ENCODE measurements at places on chromosomes 3 and 15.

- DNase-seq, result no peak
Observed at GRCh38 chr15:48634893-48635292, 10.6 kb downstream of the FBN1 start.

- no peak for DNase-seq
Observed at GRCh38 chr3:142886940-142887339, 1.9 kb downstream of the PCOLCE2 start.

- DNase-seq, result no peak
Observed at GRCh38 chr15:42759093-42759492, 22.2 kb upstream of the CDAN1 start.

- DNase-seq, result no peak
Observed at GRCh38 chr3:153042088-153042487, 119.9 kb upstream of the RAP2B start.

GRCh38 chr15:78762985-78763795 lies 48.1 kb downstream of the ADAMTS7 start:
- DNase-seq, result no peak

DNA sequence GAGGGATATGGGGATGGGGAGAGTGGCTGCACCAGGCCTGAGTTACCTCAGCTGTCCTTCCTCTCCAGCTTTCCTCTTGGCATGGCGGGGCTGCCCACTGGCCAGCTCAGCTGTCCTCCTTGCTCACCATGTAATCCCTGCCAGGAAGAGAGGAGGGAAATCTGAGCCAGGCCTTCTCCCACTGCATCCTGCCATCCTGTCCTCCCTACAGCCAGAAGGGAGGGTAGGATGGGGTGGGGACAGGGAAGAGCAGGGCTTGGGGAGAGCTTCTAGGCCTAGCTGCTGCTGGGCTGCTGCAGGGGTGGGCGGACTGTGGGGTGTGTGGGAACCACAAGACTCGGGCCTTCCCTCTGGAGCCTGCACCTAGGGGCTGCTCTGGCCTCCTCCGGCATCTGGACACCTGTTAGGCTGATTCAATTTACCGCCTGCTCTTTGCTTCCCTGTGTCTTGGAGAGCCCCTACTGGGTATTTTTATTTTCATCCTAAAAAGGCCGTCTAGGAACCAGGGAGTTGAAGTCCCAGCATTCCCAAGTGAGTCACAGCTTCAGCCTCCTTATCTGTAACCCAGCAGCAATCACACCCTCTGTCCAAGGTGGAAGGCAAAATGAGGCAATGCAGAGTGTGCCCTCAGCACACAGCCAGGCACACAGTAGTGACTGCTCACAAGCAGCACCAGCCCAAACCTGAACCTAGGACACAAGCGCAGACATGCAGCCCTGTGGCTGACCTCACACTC lies 13.1 kb upstream of the KY start:
- no peak for DNase-seq

- no peak for DNase-seq
Observed at GRCh38 chr15:41969851-41970431, 2.4 kb downstream of the EHD4 start.

- DNase-seq, result no peak
Observed at GRCh38 chr3:140628606-140629005, 49.3 kb upstream of the TRIM42 start.

DNA sequence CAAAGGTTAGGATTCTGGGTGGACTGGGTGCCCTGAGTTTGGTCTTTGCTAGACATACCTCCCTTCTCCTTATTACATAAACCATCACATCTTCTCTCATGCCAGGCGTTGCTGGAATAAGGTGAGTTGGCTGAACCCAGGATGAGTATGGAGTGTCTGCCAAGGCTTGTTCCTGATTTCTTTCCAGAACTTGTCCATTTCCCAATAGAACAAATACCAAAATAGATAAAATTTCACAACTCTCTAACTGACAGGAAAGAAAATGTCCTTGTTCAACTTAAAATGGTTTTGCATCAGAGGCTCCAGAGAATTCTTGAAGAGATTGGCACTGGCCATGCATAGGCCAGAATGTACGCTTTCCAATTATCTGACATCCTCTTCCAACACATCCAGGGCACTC lies 291.9 kb downstream of the IGSF11 start:
- no peak for DNase-seq

DNA sequence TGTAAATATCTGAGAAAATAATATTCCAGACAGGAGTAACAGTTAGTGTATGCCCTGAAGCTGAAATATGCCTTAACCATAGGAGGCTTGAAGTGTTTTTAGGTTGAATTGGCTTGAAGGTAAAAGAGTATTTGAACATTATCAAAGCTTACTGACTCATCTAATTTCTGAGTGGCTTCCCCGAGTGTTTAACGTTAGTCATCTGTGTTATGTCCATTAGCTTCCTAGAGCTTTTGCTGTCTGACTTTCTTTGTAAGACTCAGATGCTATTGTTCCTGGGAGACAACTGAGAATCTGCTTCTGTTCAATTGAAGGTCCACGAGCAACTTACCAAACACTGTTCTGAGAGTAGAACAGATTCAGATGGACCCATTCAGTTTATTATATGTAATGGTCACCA lies 656.8 kb upstream of the NECTIN3 start:
- DNase-seq, result no peak

DNA sequence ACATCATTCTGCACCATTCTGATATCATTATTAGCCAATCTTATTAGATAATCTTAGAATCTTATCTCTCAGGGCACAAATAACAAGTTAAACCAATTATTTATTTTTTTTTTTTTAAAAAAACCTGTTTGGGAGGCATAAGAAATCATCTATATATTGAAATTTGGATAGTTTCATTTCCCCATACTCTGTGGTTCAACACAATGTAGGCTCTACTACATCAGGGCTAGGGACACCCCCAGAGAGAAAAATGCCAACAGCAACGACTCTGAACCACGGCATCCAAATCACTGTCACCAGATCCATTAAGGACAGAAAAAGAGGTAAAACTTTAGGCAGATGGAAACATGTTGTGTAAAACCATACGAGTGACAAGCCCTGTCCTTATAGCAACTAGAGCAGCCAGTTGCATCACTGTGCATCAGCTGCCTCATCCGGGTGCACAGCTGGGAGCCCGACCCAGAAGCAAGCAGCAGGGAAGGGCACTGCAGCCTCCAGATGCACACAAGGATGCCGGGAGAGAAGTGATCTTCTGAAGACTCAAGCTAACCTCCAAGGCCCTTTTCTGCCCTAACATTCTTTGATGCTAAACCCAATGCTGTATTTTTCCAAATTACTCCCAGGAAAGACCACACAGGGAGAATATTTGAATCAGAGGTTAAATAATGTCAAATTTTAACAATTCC lies 381.1 kb downstream of the CTNNB1 start:
- DNase-seq, result no peak

GRCh38 chr15:75733761-75734651 lies 21.4 kb upstream of the CSPG4 start:
- no peak for DNase-seq

DNA sequence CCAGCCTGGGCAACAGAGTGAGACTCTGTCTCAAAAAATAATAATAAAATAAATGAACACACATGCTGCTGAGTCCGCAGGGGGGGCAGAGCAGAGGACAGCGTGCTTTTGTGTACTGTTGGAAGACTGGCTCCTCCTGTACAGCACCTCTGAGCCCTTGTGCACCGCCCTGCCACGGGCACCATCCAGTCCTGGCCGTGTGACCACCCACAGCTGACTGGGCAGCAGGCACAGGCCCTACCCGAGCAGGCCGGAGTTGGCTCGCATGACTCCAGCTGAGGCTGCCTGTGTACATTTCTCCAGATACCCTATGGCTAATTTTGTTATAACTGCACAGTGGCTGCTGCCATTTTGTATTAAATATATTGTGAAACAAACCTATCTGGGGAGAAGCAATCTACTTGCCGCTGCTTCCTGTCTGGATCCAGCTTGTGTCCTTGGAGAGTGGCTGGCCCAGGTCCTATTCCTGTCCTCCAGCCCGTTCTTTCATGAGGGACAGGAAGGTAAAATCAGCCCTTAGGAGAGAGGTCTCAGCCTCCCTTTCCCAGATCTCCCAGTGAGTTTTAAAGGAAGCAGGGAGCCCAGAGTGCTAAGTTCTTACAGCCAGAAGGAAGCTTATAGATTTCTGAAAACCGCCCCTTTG lies 14.6 kb downstream of the IVD start:
- no peak for DNase-seq

DNA sequence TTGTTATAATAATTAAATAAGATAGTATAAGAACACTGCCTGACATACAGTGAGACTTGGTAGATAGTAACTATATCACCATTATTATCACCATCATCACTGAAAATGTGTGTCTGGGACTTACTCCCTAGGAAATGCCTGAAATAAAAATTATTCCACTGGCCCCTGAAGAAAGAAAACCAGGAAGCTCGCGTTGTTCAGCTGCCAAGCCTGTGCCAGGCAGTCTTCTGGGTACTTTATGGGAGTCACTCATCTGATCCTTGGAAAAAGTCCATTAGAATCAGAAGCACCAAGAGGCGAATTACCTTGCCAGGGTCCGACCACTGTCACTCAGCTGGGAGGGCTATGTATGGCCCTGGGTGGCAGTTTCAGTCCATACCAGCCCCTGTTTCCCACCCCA lies 220.3 kb upstream of the TPM1 start:
- DNase-seq, result no peak

GRCh38 chr3:142224482-142225072 lies 808 bp downstream of the GK5 start:
- no peak for DNase-seq

All from NCI-H1092 (cell line).